ENCODE measurements at places on chromosomes 11 and 22. TPM values are rescaled to one million over a fixed set of nuclear protein-coding genes. Genes with fewer than 3 reads are reported as not detected.

- no peak for DNase-seq
These were observed at the start of gene SCUBE1 for GRCh38 chr22:43343262-43343669. Gene SCUBE1, minus strand, starts transcription at chr22:43343372. Its CDS starts 111 bp downstream, at chr22:43343261.

The CASP5 gene
- total RNA-seq = 0.39 TPM

GRCh38 chr11:13033760-13034533, 24.8 kb downstream of the RASSF10 start:
- DNase-seq = no peak

The APLNR gene
- 31.2 TPM for total RNA-seq

DNA sequence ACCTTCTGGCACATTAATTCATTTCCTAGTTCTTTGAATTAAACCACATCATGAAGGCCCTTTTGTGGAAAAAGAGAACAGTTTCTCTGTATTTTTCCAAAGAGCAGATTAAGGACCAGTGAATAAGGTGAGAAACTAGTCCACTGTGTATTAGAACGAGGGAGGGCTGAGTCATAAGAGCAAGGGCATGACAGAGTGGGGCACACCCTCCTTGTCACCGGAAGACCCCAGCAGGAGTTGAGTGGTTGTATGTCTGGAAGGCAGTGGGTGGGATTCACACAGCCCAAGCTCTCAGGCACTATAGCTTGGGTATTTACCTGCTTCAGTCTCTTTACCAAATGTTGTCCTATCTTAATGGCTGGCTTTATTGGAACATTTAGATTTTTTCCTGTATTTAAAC, 86.8 kb downstream of the BMAL1 start:
- DNase-seq = no peak

DNA sequence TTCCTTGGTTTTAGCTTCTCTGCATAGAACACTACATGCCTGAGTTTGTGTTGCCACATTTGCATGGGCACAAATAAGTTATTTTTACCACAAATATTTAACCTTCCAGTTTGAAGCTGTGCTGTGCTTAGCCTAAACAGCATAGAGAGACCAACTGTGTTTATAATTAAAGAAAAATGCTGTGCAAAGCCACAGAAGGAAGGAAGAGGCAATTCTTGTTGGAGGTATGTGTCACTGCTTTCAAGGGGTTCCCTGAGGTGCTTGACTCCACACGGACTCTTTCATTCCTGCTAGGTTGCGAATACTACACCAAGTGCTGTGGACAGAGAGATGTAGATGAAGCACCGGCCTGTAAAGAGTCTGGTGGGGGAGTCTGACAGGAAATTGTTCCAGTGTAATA, 47.6 kb upstream of the OLFML1 start:
- DNase-seq = no peak

- no peak for DNase-seq
These were observed 556.1 kb downstream of the SOX6 start for GRCh38 chr11:15800111-15800800.

The RIBC2 gene
- 2.1 TPM for total RNA-seq

GRCh38 chr11:112266410-112266778, 5.7 kb upstream of the PLET1 start:
- no peak for DNase-seq

The CARD10 gene
- 3.3 TPM for total RNA-seq

DNA sequence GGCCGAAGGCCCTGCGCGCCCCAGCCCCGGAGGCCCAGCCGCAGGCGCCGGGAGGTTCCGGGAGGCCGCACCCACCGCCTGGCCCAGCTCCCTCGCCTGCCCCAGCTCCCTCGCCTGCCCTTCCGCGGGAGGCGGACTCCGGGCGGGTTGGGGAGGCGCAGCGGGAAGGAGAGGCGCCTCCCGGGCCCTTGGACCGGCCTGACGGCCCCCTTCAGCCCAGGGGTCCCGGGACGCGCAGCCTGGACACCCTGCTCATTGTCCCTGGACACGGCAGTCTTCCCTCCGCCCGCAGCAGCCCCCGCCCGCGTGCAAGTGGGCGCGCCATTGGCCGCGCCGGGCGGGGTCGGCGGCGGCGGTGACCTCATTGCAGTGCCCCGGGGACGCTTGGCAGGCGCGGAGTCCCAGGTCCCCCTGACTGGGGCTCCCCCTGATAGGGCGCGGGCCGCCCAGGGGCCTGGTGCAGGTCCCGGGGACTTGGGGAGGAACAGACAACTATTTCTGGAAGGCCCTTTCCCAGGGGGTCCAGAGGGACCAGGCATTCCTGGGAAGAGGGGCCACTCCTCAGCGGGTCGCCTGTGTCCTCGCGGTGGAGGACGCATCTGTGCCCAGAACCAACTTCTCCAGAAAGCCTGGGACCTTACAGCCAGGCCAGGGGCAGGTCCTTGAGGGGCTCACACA, 501 bp downstream of the CD151 start:
- no peak for DNase-seq

DNA sequence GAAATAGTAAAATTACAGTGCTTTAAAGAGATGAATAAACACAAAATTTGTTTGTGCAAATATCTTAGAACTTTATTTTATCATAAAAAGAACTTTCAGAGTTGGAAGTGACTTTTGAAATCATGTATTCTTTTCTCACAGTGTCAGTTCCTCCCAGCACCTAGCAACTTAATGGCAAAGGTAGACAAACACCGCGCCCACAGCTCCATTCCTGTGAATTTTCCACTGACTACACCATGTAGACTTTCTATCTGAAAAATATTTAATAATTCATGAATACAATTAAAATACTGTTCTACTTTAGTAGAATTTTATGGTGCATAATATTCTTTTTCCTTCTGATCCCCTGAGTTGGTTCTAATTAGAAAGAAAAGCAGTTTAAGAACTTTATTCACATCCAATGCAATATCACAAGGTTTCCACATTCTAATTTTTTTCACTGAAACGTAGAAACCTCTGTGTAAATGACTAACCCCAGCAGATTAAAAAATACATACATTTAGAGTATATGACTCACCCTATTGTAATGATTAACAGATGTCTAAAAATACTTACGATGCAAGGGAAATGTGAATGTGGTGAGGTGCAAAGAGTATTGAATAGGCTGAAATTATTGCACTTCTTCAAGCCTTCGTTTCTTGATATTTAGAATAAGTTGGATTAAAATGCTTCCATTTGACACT, 218.2 kb upstream of the CCDC179 start:
- DNase-seq = no peak

DNA sequence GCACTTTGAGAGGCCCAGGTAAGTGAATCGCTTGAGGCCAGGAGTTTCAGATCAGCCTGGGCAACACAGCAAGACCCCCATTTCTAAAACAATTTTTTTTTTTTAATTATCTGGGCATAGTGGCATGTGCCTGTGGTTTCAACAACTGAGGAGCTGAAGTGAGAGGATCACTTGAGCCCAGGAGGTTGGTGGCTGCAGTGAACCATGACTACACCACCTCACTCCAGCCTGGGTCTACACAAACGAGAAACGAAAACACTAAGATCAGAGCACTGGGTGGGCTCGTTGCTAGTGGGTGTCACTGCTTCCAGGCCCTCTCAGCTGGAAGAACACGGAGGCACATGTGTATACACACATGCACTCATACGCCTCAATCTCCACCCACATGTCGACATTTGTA, 4.1 kb upstream of the MOB2 start:
- DNase-seq = no peak

The HSPB2 gene
- 3.2 TPM for total RNA-seq

- DNase-seq = no peak
These were observed 68.0 kb upstream of the ATXN10 start for GRCh38 chr22:45603619-45604018.

GRCh38 chr11:69294571-69295078, 670 bp downstream of the MYEOV start:
- DNase-seq = no peak

DNA sequence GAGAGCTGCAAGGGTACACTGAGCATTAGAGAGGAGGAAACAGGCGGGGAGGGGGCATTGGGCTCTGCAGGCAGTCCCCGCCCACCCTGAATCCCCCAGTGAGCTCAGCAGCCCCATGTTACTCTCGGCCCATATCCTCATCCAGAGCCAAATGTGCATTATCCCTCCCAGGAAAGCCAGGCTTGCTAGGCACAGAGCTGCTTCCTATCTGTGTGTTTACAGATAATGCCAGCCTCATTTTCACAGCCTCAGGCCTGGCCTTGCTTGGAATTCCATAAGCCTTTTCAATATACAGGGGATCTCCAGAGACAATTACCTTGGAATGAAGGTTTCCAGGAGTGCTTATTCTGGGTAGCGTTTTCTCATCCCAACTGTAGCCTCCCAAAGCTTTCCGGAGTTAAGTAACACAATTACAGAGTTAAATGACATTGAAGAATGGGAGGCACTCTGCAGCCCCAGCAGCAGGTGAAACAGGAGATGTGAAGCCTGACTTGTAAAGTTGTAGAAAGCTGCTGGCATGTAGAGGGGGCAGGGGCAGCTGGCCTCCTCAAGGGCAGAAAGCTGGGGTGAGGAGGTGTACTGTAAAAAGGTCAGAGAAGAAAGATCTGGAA, 91.5 kb upstream of the TBCEL start:
- DNase-seq = no peak

The OR52A1 gene
- total RNA-seq = not detected

- peak; percentile 9 for DNase-seq
These were observed 912.1 kb upstream of the FAT3 start for GRCh38 chr11:91312541-91312940.

DNA sequence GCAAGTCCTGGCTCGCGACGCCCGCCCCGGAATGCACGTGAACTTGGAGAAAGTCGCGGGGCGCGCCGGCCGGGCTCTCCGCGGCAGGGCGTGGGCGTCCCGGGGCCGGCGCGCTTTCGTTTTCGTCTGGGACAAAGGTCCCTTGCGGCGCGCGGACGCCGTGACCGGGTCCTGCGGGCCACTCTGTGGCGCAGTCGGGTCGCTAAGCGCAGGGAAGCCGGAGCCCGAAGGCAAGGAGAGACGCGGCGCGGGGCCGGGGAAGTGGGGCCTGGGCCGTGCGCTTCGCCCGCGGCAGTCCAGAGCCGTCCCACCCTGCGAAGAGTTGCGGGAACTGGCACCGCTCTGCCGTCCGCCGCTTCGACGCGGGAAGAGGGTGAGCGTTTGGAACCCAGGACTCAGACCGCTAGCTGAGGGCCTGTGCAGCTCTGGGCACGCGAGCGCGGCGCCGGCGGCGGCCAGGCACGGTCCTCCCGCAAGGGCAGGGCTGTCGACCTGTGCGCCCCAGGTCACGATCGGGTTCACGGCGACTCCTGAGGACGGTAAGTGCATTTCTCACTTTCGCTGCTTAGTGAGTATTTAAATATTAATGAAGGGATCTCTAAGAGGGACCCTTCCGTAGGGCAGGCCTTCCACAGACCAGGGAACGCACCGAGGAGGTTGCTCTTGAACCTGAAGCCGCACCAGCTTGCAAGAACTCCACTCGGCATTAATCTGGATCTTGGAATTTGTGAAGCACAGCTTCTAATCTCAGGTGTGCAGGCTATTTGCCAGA, 78.0 kb upstream of the PPARA start:
- DNase-seq = no peak

The TMA7B gene
- 0.30 TPM for total RNA-seq

DNA sequence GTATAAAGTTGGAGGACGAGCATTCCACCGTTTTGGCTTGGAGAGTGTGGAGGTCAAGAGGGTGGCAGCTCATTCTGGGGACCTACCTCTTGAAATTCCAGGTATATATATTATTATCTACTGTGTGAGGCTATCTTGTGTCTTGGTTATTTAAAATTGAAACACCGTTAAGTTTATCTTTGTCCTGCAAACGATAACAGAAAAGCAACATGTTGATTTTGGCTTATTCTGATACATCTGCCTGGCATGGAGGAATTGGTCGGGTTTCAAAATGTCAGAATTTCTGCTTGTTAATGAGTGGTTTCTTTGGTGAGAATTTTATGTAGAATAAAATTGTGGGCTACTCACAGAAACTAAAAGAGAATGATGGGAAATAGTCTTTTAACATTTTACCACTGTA, 54.4 kb downstream of the SVIP start:
- no peak for DNase-seq

DNA sequence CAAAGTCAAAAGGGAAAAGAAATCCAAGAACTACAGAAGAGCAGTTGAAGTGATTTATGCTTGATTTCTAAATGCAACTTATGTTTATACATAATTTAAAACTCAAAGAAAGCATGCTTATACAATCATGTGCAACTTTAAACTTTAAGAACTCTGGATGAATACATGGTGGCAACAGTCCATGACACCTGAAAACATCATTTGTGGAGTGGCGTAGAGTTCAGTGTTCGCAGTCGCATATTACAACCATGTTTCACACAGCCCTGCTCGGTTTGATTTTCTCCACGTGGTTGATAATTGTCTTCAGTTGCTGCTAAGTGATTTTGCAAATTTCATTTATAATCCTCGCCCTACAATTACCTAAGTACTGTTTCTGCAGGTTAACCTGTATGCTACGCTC, 45.4 kb downstream of the DKK3 start:
- DNase-seq = no peak

- no peak for DNase-seq
These were observed 107.2 kb downstream of the MPPED2 start for GRCh38 chr11:30478923-30479322.

DNA sequence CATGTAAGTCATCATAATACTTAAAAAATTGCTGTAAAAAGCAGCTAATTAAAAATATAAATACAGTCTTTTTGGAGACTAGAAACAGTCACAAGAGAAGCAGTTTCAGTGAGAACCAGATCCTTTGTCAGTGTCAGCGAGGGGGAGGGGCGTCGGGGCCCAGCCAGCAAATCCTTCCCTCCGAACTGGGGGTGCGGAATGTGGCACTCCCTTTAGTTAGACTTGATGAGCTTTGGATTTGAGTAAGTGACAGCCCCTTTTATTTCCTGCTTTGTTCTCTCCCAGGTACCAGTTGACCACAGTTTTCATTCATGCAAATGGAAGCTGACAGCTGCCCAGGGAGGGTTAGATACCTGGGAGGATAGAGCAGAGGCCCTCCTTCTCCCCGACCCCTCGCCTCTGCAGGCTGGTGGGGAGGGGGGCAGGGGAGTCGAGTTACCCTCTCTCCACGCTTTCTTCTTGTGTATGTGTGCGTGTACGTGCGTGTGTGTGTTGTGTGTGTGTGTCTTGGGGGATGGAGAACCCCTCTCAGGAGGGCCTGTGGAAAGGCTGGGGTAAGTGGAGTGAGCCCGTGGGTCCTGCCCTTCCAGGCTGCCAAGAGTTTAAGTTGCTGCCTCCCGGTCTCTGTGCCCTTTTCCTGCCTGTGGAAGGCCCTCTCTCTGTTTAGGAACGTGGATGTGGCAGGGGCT, 38.3 kb downstream of the PTPRJ start:
- DNase-seq = no peak

The OR52H1 gene
- 0.59 TPM for total RNA-seq

DNA sequence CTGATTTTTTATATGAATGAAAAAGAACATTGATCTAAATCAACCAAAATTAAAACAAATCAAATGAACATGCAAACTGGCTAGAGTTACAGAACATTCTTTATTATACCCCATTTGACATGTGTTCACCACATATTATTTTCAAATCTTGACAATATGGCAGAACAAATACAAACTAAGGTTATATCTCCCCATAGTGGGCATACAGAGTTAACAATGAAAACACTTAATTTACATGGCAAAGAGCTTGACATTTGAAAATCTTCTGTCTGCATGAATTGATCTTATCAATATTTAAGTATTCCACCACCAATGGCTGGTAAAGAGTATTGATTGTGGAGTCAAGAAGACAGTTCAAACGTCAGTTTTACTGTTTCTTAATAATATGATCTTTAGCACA, 197.9 kb upstream of the ANO3 start:
- DNase-seq = no peak
